ENCODE measurements at places on chromosomes 2 and 18. TPM values are rescaled to one million over a fixed set of nuclear protein-coding genes. Genes with fewer than 3 reads are reported as not detected.

DNA sequence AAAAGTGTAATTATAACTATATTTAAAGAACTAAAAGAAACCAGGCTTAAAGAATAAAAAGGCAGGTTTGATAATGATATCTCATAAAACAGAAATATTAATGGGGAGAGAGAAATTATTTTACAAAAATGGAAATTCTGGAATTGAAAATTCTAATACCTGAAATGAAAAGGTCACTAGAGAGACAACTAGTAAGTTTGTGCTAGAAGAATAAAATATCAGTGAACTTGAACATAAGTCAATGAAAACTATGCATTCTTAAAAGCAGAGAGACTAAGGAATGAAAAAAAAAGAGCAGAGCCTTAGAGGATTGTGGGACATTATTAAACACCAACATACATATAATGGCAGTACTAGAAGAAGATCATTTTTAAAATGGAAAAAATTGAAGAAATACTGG is 1475.0 kb upstream of the ZEB2 start:
- no peak for DNase-seq

- peak; percentile 35 for DNase-seq
Measured at GRCh38 chr2:201858281-201859184, 52.2 kb downstream of the CDK15 start.

The BCS1L gene
- total RNA-seq: 21.6 TPM

DNA sequence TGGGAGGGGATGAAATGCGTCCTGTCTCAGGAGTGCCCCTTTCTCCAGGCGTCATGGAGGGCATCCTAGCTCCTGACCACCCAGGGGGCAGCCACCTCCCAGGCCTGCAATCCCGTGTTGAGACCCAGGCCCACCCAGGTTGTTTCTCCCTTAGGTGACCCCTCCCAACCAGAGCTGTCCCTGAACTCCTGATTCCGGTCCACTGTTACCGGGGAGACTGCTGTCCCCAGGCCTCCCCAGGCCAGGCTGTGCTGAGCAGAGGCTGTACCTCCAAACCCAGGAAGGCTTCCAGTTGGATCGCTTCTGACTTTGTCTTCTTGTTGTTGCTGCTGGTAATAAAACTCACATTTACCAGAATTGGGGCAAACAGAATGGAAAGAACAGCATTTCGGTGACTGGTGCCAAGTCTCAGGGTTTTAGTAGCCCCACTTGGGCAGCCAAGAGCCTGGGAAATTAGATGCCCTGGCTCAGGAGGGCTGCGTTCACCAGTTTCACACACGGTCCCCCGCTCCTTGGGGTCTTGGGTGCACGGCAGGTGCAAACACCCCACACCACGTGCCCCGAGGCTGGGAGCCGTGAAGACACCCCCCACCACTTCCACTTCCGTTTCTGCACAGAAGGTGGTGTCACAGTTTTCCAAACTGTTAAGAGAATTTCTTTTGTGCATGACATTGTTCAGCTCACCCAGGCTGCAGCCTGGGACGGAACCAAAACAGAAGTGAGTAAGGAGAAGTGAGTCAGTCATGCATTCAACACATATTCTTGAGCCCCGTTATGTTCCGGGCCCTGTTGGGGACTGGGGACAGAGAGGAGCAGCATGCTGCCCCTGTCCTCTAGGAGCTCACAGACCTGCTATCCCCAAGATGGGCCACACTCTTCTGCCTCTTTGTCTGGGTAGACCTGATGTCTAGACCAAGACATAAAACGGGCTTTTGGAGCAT is 29.4 kb downstream of the ITM2C start:
- DNase-seq: no peak

The CDK5R2 gene
- 0.08 TPM for total RNA-seq

GRCh38 chr2:117918608-117919007 is 95.3 kb downstream of the CCDC93 start:
- DNase-seq: no peak

- no peak for DNase-seq
Measured at GRCh38 chr2:230312638-230313037, 14.4 kb upstream of the SP140L start.

GRCh38 chr18:10027031-10027430 is 113.2 kb downstream of the VAPA start:
- DNase-seq: no peak

The SGPP2 gene
- total RNA-seq: 1.8 TPM

The NPPC gene
- total RNA-seq: not detected

GRCh38 chr2:126932529-126932928 is 33.8 kb downstream of the TEX51 start:
- DNase-seq: no peak

GRCh38 chr2:46023165-46023854 is 273.9 kb upstream of the EPAS1 start:
- no peak for DNase-seq

DNA sequence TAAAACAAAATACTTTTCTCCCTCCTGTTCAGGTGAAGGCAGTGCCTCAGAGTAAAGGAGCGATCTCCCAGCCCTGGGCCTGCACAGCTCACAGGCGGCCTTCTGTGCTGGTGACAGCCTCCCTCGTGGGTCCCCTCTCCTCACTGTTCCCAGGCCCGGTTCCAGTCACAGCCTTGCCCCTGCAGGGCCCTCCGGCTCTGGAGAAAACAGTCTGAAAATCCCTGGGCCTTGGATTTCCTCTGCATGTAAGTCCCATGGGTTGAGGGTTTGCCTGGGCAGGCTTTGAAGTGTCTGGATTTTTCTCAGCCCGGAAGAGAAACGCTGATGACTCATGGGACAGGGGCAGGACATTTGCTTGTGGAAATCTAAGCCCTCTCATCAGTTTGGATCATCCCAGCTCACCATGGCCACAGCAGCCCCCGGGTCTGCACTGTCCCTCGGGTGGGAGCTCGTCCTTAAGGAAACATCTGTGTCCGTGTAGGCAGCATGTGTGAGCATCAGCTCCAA is 186.1 kb upstream of the RAB12 start:
- peak; percentile 41 for DNase-seq

- DNase-seq: no peak
Measured at GRCh38 chr2:105598829-105599698, 145.6 kb upstream of the NCK2 start.

GRCh38 chr2:107197594-107198294 is 311.8 kb upstream of the ST6GAL2 start:
- DNase-seq: no peak

DNA sequence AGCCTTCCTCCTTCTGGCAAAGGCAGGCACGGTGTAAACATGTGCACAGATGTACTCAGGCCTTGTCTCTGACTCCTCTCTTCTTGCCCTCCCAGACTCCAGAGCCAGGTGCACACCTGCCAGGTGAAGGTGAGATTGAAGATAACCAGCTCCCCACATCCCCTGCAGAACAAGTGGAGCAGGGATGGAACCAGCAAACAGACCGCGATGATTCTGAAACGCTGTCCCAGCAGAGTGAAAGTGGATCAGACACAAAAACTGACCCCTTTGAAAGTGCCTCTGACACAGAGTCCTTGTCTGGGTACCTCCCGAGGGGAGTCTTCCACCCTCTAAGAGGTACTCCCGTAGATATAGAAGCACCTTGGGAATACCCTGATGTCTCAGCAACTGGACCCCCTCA is 77.2 kb downstream of the ARHGEF4 start:
- no peak for DNase-seq

The IL1RL1 gene
- 15.6 TPM for total RNA-seq

All from hepatocyte (in vitro differentiated cells).